ENCODE measurements at places on chromosomes 3 and 15. TPM values are rescaled to one million over a fixed set of nuclear protein-coding genes. Genes with fewer than 3 reads are reported as not detected.

DNA sequence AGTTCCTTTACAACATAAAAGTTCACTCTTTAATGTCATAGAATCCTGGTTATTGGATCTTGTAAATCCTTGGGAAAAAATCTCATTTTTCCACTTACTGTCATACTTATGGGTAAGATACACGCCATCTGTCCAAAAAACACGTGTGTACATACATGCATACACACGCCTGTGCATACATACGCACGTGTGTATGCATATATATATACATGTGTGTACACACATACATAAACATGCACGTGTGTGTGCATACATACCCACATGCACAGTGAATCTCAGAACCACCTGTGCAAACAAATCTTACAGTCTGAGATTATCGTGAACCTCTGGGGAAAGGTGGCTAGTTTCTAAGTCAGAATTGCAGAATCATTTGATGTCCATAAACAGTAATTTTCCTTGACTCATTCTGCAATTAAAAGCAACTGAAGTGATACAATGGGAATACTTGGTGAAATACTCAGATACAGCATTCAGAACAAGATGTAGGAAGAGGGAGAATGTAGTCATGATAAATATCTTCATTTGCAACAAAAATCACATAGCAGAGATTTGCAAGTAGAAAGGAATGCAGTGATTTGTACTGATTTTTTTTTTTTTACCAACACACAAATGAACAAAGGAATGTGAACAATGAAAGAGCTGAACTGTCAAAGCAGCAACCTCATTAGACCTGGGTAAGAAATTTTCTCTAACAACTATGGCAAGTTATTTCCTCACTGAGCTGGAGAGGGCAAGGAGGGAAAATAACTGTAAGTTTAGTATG lies 160.6 kb upstream of the POU1F1 start:
- no peak for DNase-seq

DNA sequence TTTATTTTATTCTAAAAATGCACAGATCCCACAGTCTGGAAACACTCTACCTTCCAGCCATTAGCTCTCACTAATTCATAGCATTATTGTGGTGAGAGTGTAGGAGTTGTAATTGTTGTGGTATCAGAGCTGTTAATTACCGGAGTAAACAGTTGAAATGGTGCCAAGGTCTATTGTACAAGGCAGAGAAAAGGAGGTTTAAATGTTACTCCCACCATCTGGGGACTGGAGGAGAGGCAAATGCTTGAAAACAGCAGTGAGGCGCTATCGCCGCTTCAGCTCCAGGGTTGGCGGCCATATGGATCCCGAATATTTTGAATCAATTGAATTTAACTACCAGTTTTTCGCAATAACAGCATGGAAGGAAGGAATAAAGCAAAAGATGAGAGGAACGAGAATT lies 113.1 kb upstream of the C15orf61 start:
- no peak for DNase-seq

DNA sequence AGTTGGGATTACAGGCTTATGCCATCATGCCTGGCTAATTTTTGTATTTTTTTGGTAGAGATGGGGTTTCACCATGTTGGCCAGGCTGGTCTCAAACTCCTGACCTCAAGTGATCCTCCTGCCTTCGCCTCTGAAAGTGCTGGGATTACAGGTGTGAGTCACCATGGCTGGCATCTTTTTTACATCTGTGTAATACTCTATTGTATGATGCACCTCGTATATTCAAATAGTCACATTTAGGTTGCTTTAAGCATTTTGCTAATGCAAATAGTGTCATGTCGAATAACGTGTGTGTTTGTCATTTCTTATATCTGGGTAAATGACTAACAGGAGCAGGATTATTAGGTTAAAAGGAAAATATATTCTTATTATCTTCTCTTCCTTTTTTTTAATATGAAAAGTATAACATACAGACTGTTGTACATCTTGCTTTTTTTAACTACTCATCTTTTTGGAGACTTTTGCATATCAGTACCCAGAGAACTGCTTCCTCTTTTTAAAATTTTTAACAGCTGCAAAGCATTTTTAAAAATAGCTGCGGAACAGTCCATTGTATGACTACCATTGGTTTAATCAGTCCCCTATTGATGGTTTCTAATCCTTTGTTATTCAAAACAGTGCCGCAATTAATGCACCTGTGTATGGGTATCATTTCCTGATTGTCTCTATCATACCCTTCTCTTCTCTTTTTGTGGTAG lies 13.4 kb downstream of the SCAMP5 start:
- no peak for DNase-seq

- DNase-seq = no peak
Measured at GRCh38 chr3:115852278-115852677, 229.0 kb downstream of the GAP43 start.

The SLCO2A1 gene
- 1.5 TPM for total RNA-seq

DNA sequence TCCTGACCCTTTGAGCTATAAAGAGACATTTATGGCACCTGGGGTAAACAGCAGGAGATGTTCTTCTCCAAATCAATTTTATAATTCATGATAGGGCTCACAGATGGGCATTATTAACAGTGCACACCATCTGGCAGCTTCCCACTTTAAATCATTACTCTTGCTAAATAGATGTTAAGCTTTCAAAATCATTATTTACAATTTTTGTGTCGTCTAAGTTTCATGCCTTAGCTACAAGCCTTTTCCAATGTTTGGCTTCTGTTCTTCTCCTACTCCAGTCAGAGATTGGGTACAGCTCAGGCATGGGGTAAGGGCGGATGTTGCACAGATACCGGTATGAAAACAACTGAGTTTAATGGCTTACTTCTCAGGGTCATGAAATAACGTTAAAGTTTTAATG lies 120.9 kb upstream of the PFN2 start:
- DNase-seq = no peak

- DNase-seq = peak; percentile 98
Measured at GRCh38 chr3:42061713-42062380, 29.3 kb upstream of the TRAK1 start.
